ENCODE measurements at places on chromosomes 12 and 14. TPM values are rescaled to one million over a fixed set of nuclear protein-coding genes. Genes with fewer than 3 reads are reported as not detected.

NOS1 gene
- total RNA-seq, result 4.9 TPM

DDX55 gene
- total RNA-seq, result 20.2 TPM

LDHB gene
- 410 TPM for total RNA-seq

DNA sequence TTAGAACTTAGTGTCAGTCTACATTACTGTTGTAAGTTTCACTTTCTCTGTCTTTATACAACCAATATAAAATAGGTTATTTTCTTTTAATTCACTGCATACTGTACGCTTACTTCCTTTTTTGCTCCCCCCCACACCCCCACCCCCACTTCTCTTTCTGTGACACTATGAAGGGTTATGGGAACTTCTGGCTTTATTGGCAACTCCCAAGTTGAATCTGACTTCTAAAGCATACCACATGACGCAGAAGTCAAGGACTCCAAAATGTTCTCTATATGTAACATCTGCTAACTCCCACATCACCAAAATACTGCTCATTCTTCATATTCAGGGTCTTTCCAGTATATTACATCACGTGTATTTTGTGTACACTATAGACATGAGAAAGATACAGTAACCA is 81.2 kb upstream of the ATXN7L3B start:
- H3K4me1 ChIP-seq, result no peaks in the 10 kb centered on the region
- H3K36me3 ChIP-seq, result no peaks in the 10 kb centered on the region
- H3K27ac ChIP-seq, result no peak overlapping the region
- H3K4me3 ChIP-seq, result no peak overlapping the region
- DNase-seq, result no peak

DNA sequence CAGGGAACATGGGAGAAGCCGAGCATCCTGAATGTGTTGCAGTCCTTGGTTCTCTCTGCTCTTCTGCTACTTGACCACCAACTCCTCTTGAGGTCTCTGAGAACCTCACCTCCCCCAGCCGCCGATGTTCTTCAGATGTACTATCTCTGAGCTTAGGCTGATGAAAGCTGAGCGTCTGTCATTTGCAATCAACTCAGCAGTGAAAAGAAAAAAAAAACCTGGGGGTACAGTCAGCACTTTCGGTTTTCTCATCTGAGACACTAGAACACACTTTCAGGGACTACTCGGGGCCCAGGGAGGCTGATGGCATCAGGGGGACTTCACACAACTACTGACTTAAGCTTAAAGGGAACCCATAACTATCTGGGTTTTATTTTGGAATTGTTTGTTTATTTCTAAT is 9.6 kb upstream of the FLVCR2 start:
- H3K4me1 ChIP-seq, result no peaks in the 10 kb centered on the region
- no peak overlapping the region for H3K27ac ChIP-seq
- H3K36me3 ChIP-seq, result no peaks in the 10 kb centered on the region
- no peak for DNase-seq
- H3K4me3 ChIP-seq, result no peak overlapping the region

Measured in upper lobe of right lung (tissue), 1 donor.